SK-N-DZ (cell line): ENCODE measurements at places on chromosomes 6 and 20.

DNA sequence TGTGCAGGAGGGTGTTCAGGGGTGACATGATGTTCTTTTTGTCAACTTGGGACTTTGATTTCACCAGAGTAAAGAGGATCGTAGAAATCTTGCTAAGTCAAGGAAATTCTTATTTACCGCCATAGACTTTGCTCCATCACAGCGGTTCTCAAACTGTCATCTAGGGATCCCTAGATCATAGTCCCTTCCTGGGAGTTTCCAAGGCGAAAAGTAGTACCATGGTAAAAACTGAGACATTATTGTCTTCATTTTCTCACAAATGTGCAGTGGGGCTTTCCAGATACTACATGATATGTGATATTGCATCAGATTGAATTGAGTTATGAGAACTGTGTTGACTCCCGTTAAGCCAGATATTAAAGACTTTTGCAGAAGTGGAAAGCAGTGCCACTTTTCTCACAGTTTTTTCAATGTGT is 79.7 kb downstream of the JARID2 start:
- no peak for DNase-seq

- no peak for DNase-seq
Observed at GRCh38 chr20:34624629-34625028, 52.3 kb downstream of the PIGU start.

- DNase-seq: peak; percentile 15
Observed at GRCh38 chr6:87832025-87832825, 130.2 kb upstream of the AKIRIN2 start.

- no peak for DNase-seq
Observed at GRCh38 chr6:13217206-13217905, 111.0 kb downstream of the TBC1D7 start.

DNA sequence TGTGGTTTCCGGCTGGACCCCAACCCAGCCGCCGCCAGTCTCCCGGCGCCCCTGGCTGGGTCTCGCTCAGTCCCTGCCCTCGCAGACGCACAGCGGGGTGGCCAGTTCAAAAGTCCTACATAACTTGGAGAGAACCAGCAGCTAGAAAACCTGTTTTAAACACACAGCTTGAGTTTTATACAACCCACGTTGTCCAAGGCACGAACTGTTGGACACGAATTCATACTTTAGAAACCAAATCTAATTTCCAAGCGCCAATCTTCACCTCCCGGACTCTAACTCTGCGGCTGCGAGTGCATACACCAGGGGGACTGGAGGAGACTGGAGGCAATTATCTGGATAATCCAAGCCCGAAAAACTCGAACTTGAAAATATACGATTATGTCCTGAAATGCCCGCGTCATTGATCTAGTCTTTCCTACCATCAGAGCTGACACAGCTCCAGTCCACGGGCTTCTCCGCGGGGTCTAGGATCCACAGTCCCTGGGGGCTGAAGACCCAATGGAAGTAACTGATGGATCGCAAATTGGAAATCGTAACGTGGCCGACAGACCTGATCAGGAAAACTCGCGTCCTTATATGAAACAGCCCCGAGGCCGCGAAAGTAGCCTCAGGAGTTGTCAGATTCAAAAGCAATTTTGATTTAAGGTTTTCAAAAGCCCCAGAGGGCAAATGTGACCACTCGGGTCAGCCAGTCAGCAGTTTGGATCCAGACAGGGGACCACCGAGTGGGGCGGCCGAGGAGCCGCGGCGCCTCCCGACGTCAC is 843 bp upstream of the HEY2 start:
- DNase-seq: peak; percentile 11

GRCh38 chr20:30949761-30950160 is 307.7 kb upstream of the DEFB115 start:
- no peak for DNase-seq

GRCh38 chr20:3843490-3843889 is 3.1 kb upstream of the MAVS start:
- DNase-seq: no peak

GRCh38 chr6:93416571-93417420 is 2.6 kb downstream of the EPHA7 start:
- DNase-seq: peak; percentile 82

DNA sequence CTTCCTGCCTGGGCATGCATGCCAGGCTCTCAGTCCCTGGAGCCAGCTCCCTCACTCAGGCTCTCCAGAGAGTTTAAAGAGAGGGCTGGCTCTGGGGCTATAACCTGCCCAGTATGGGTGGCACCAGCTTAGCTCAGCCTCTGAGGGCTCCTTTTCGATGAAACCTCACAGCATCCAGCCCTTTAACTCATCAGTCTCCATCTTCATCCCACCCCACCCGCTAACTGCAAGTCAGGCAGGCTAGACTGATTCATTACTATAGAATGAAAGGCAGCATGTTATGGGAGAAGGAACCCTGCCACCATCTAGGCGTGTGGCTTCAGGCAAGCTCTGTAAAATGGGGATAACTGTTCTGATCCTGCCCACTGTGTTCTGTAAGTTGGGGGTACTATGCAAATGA is 53.5 kb downstream of the RAB44 start:
- no peak for DNase-seq

- DNase-seq: no peak
Observed at GRCh38 chr6:31057426-31058003, 47.2 kb downstream of the MUC22 start.

GRCh38 chr6:153340568-153340967 is 209.5 kb upstream of the RGS17 start:
- DNase-seq: no peak

- DNase-seq: no peak
Observed at GRCh38 chr6:169993861-169994481, 242.5 kb downstream of the ERMARD start.

DNA sequence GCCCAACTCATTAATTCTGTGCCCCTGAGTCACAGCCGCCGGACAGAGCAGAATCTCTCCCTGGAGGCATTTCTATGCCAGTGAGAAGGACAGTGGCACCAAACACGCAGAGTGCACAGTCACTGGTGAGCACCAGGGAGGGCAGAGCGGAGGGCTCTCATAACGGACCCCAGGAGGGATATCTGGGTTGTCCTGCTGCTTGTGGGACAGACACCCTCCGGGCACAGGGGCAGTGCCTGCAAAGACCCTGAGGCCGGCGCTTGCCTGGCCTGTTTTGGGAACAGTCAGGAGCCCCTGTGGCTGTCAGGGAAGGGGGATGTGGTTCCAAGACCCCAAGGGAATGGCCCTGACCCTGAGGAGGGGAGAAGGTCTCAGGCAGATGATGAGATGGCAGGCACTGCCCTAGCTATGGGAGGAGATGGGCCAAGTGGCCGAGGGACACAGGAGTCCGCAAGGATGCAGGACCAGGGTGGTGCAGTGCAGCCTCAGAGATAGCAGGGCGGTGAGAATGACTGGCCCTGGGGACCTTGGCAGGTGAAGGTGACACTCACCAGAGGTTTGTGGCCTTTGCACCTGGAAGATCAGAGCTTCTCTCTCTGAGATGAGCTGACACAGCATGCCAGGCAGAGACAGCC is 270.8 kb downstream of the SMOC2 start:
- no peak for DNase-seq

DNA sequence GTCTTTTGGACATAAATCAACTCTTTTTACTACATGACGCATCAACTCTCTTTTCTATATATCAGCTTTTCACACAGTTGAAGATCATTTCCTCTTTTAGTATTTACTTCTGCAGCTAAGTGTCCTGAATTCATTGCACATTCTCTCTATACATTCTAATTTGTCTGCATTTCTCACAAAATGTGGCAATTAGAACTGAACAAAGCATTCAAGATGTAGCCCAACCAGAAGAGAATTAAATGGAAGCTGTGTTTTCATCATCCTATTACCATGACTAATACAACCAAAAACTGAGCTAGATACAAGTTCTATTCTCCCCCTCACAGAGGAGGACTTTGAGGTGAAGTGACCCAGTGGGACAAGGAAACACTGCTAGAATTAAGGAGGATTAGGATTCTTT is 86.9 kb downstream of the PLCG1 start:
- DNase-seq: no peak

GRCh38 chr6:84442208-84442607 is 214.8 kb upstream of the CEP162 start:
- DNase-seq: no peak

- DNase-seq: no peak
Observed at GRCh38 chr20:33796263-33796906, 14.8 kb upstream of the CHMP4B start.

DNA sequence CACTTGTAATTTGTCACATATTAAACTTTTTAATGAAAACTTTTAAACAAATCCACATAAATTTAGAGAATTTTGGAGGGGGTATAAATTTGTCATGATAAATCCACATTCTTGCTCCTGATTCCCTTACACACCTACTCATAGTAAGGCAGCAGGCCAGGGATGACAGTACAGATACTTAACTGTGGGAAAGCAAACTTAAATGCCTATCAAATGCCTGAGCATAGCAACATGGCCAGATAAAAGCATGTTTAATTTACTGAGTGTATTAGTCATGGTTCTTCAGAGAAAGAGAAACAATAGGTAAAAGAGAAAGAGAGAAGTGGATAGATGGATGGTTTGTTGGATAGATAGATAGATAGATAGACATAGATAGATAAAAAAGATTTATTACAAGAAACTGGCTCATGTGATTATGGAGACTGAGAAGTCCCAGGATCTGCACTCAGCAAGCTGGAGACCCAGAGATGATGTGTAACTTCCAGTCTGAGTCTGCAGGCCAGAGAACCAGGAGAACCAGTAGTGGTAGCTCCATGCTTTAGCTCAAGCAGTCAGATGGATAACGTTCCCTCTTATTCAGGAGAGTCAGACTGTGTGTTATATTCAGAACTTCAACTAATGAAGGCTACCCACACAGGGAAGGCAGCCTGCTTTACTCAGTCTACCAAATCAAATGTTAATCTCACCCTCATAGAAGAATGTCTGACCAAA is 15.9 kb upstream of the ADGRF1 start:
- no peak for DNase-seq

GRCh38 chr6:112560651-112561050 is 213.5 kb downstream of the RFPL4B start:
- DNase-seq: peak; percentile 18

DNA sequence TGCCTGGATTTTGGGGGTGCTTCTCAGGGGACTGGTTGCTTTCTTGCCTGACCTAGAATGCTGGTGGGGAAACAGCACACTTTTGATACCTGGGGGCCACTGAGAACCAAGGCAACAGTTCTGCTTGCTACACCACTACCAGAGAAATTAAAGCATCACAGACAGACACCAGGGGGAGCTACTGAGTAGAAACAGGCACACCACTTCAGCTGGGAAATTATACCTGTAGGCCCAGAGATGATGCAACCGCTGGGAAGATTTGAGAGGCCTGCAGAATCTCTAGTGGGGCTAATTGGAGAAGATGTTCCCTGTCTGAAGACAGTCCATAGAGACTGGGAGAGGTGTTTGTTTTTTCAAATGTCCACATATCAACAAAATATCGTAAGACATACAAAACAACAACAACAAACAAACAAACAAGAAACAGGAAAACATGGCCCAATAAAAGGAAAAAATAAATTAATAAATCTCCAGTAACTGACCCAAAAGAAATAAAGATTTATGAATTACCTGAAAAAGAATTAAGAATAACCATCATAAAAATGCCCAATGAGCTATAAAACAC is 129.4 kb upstream of the RIN2 start:
- DNase-seq: peak; percentile 48

DNA sequence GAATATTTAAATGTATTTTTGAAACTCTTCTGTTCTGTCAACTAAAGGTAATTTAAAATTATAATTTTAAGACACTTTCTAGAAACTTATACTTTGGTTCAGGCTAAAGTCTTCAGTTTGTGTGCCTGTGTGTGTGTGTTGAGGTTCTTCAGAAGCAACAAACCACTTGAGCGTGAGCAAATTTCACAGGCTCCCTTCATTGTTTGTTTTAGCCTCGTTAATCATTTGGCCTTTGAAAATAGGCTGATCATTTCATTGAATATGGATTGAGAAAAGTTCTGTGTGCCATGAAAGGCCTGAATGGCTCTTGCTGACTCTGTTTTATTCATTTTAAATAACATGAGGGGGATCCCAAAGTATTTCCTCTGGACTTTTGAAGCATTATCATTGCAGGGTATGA is 420.1 kb downstream of the CDKAL1 start:
- DNase-seq: no peak
